ENCODE measurements at places on chromosomes 5 and 9.

GRCh38 chr9:129145841-129146292 is 32.2 kb downstream of the IER5L start:
- no peak for DNase-seq

GRCh38 chr5:132669966-132670882 is 3.6 kb upstream of the IL4 start:
- no peak for DNase-seq

- DNase-seq: no peak
Observed at GRCh38 chr5:109844695-109845094, 155.0 kb downstream of the MAN2A1 start.

DNA sequence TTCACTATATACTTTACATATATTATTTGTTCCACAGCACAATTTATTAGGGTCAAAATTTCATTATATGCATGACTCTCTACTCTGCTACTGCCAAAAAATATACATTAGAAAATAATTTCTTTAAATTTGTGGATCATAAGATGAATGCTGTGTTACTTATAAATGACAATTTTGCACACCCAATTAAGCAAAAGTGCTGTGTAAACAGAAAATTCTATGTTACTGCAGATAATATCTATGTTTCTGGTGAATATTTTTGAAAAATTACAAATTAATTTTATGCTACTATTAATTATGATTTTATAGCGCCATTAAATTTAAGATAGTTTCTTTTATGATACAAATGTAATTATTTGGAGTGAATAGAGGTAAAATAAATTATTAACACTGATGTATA is 59.8 kb upstream of the GABRA6 start:
- DNase-seq: no peak

GRCh38 chr9:108512426-108513173 is 343.2 kb downstream of the ACTL7B start:
- DNase-seq: no peak

- no peak for DNase-seq
Observed at GRCh38 chr5:99543841-99544240, 615.0 kb upstream of the CHD1 start.

GRCh38 chr5:146173597-146173996 is 8.9 kb downstream of the LARS1 start:
- DNase-seq: no peak

DNA sequence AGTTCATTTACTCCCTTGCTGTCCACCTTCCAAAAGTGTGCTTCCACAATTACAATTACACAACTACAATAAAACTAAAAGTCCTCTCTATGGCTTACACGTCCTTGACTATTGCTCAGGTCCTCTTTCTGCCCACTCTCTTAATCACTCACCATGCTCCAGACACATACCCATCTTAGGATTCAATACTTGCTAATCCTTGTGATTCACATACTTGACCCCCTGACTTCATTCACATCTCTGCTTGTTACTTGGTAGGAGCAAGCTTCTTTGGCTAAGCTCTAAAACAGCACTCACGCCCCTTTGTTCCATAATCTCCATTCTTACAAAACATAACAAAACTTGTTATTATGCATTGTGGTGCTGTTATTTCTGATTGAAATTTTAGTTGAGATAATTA is 215.8 kb downstream of the EDIL3 start:
- no peak for DNase-seq

GRCh38 chr5:68053202-68053601 is 162.4 kb upstream of the PIK3R1 start:
- DNase-seq: no peak

- no peak for DNase-seq
Observed at GRCh38 chr5:110250755-110251154, 475.7 kb downstream of the TMEM232 start.

- no peak for DNase-seq
Observed at GRCh38 chr9:134640506-134641172, 964 bp upstream of the COL5A1 start.

GRCh38 chr5:116778032-116778431 is 203.4 kb upstream of the SEMA6A start:
- no peak for DNase-seq

DNA sequence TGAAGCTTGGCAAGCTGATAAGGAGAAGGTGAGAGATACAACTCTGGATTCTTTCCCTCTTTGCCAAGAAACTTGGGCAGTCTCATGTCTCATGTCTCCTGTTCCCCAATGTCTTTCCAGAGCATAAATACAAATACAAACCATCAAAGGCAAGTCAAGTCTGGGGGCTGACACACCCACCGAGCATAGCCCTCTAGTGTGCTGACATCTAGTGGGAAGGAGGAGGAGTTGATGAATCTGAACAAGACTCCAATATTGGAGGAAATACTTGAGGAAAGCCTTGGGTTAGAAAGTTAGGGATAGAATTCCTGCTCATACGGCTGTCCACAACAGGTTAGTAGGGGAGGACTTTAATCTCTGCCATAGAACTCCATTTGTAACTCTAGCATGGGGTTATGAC is 8.6 kb downstream of the MLANA start:
- DNase-seq: no peak

- no peak for DNase-seq
Observed at GRCh38 chr5:141319202-141319601, 1.4 kb downstream of the TAF7 start.

DNA sequence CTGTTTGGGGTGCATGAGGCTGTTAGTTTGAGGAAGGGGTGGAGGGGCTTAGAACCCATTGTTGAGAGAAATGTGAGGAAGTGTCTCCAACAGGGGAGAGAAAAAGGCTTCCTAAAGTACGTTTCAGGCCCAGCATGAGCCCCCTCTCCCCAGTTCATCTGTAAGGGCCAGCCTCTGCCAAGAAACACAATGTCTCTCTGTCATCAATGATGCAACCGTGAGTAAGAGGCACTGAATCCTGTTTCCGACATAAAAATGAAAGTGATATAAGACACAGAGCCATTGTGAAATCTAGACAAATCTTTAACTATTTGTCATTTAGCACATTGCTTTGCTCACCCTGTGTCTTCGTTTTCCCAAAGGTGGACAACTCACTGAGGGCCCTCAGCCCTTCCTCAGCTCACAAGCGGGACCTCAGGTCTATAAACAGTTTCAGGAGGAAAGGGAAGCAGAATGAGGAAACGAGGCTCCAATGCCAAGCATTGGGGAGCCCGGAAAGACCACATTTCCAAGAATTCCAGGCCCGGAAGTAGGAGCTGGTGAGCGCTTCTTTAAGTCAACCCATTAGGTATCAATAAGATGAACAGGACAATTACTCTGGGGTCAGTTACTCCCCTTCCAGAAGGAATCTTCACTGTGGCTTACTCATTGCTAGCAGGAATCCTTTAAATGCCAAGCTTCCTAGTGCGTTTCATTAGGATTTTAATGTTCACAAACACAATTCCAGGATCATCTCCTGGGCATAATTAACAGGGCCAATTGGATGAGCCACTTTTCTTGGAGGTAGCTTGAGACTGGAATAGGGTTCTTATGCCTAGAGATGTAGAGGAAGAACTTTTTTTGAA is 59.0 kb upstream of the KLF4 start:
- DNase-seq: no peak

- no peak for DNase-seq
Observed at GRCh38 chr5:2995667-2996066, 244.2 kb upstream of the IRX2 start.

GRCh38 chr5:25481463-25481862 is 836.7 kb upstream of the CDH10 start:
- no peak for DNase-seq

GRCh38 chr9:124038790-124039633 is 27.4 kb downstream of the LHX2 start:
- DNase-seq: no peak

DNA sequence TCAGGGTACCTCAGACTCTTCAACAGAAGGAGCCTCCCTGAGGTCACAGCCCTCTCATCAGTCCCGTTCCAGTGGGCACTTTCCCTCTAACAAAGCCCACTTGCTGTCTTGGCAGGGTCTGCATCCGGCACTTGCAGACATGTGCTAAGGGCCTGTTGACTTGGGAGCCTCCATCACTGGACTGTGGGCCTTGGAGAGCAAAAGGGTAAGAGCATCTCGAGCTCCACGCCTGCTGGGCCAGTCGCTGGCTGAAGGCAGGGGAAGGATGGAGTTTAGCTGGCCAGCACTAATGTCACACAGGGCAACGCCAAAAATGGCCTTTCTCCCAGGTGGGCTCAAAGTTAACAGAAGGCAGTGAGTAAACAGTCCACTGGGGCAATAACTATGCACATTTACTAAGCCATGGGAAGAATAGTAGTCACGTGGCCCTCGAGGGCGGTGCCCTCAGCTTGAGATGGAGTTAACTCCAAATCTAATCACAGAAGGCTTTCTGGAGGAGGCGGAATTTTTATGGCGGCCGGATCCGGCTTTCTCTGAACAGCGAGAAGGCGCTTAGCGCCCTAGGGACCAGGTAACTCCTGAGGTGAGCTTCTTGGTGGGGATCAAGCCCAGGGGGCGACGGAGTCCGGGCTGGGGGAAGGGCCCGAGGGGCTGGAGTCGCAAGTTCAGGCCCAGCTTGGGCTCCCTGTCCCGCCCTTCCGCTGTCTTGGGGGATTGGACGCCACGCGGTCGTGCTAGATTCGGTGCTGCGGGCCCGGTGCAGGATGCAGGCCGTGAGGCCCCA is 2.0 kb upstream of the NSD1 start:
- no peak for DNase-seq

DNA sequence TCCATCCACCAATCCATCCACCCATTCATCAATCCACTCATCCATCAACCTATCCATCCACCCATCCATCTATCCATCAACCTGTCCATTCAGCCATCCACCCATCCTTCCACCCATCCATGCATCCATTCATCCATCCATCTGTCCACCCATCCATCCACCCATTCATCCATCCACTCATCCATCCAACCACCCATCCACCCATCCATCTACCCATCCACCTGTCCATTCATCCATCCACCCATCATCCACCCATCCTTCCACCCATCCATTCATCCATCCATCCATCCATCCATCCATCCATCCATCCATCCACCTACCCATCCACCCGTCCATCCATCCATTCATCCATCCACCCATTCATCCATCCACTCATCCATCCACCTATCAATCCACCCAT is 195.8 kb downstream of the NXNL2 start:
- DNase-seq: no peak

- no peak for DNase-seq
Observed at GRCh38 chr5:158378931-158379330, 520.0 kb upstream of the CLINT1 start.

- DNase-seq: no peak
Observed at GRCh38 chr5:5804478-5805233, 382.2 kb downstream of the ICE1 start.

DNA sequence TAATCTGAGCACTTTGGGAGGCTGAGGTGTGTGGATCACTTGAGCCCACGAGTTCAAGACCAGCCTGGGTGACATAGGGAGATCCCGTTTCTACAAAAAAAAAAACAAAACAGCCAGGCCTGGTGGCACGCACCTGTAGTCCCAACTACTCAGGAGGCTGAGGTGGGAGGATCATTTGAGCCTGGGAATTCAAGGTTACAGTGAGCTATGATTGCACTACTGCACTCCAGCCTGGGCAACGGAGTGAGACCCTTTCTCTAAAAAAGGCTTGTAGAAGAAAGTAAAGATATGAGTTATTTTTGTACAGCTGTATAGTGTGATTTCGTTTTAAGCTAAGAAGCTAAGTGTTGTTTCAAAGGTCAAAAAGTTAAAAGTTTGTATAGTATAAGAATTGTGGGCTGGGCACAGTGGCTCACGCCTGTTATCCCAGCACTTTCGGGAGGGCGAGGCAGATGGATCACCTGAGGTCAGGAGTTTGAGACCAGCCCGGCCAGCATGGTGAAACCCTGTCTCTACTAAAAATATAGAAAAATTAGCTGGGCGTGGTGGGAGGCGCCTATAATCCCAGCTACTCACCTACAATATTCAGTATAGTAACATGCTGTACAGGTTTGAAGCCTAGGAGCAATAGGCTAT is 18.8 kb downstream of the UBE2R2 start:
- DNase-seq: no peak

DNA sequence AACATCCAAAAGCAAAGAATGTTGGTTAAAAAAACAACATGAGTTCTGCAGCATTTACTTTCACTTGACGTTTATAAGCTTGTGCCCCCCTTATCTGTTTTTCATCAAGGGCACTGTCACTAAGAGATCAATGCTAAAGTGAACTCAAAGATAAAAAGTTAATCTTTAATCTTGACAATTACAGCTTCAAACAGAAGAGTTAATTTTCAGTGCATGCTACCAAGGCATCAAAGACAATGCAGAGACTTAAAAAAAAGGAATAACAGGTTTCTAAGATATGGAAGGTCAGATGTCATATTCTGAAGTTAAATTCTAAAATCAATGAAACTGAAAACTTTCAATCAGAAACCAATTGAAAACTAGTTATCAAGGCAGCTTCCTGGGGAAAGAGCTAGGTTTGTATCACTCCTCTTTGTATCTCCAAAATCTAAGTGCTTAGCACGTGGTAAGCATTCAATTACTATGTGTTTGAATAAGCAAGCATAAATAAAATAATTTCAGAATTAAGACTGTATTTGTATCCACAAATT is 37.6 kb downstream of the TMEM245 start:
- no peak for DNase-seq

DNA sequence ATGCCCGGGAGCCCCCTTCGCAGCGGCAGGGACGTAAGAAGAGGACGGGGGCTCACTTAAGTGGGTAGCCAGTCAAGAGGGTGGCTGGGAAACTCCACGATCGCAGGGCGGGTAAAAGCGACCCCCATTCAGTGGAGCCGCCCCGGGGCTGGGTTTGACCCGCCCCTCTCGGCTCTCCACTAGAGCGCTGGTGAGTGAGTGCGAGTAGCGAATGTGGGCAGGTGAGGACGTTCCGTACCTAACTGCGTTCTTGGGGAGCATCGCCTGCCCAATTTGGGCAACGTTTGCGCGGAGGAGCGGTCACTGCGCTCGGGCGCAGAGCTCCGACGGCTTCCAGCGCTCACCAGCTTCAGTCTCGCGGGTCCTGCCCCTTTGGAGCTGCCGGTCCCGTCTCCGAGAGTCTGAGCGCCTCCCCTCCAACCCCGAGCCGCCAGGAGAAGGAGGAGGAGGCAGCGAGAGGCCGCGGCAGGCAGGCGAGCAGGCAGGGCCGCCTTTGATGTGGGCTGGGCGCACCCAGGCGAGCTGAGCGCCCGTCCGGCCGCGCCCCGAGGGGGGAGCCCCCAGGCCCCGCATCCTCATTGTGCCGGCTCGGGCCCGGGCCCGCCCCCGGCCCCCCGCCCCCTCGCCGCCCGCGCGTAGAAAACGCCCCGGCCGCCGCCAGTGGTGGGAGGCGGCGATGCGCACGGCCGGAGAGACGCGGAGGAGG is at the start of gene FGF18:
TSS of gene FGF18 (plus strand) at position 666 of the 706 bp plus-strand sequence. CDS start 553 bp downstream, outside the sequence.
- DNase-seq: no peak

DNA sequence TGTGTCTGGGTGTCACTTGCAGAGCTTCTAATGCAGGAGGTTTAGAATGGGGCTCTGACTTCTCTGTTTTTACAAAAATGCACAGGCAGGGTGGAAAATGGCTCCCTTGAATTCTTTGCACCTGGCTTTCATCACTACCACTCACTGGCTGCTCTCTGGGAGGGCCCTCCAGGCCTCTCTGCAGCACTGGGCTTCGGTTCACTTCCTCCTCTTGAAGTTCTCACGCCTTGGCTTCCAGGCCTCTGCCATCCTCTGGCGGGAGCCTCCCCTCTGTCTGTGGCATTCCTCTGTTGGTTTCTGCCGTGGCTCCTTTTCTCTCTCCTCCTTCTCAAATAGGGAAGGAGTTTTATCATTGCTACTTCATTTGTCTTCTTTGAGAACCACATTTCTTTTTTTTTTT is 2.8 kb upstream of the PRLR start:
- DNase-seq: no peak

GRCh38 chr9:95074632-95075031 is 242.9 kb downstream of the FANCC start:
- DNase-seq: no peak

All from stimulated activated CD4-positive, alpha-beta T cell treated with anti-CD3 and anti-CD28 coated beads, Interleukin-1b, Interleukin-23, amount 100 ng/mL, for 1 hour (primary cell).